ENCODE measurements at places on chromosomes 6 and 20. TPM values are rescaled to one million over a fixed set of nuclear protein-coding genes. Genes with fewer than 3 reads are reported as not detected.

DNA sequence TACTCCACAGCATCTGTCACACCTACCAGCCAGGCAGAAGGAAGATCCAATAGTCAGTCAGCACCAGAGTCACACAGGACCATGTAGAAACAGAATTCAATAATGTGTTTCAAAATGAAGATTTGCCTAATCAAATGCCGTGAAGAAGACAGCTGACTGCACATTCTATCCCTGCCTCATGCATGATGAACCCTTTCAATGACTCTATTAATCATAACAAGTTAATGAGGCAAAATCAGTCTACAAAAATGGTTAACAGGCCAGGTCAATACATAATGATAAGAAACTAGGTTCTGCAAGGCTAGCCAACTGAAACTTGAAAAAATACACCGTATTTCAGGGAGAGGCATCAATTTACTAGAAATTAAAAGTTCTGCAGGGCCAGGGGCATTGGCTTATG is 6.7 kb upstream of the PNRC1 start:
- no peak for DNase-seq

GRCh38 chr6:148851683-148852556 is 105.1 kb downstream of the UST start:
- no peak for DNase-seq

GRCh38 chr6:148980234-148980633 is 233.4 kb downstream of the UST start:
- DNase-seq, result no peak

GRCh38 chr6:35036059-35036827 is 104.9 kb downstream of the TCP11 start:
- no peak for DNase-seq

GRCh38 chr6:112296122-112296521 is 41.8 kb upstream of the LAMA4 start:
- no peak for DNase-seq

GRCh38 chr6:139973669-139974344 is 599.4 kb upstream of the CITED2 start:
- no peak for DNase-seq

- no peak for DNase-seq
These were observed 70.8 kb upstream of the RIPOR2 start for GRCh38 chr6:25006565-25007001.

SIRPA gene
- not detected for polyA plus RNA-seq
